ENCODE measurements at places on chromosomes 6 and 20.
A peak's percentile ranks its signal among the peaks of the same experiment; 100 is the strongest.

- DNase-seq: no peak
Measured at GRCh38 chr6:111765763-111766162, 107.5 kb downstream of the FYN start.

- DNase-seq: no peak
Measured at GRCh38 chr20:53345536-53346334, 247.9 kb downstream of the ZNF217 start.

GRCh38 chr20:48180618-48181017 is 395.3 kb upstream of the SULF2 start:
- no peak for DNase-seq

GRCh38 chr20:52926505-52926904 is 45.7 kb upstream of the TSHZ2 start:
- no peak for DNase-seq

GRCh38 chr6:128438393-128438792 is 82.0 kb downstream of the PTPRK start:
- DNase-seq: no peak

GRCh38 chr6:39834278-39834677 is 42.1 kb downstream of the DAAM2 start:
- no peak for DNase-seq

DNA sequence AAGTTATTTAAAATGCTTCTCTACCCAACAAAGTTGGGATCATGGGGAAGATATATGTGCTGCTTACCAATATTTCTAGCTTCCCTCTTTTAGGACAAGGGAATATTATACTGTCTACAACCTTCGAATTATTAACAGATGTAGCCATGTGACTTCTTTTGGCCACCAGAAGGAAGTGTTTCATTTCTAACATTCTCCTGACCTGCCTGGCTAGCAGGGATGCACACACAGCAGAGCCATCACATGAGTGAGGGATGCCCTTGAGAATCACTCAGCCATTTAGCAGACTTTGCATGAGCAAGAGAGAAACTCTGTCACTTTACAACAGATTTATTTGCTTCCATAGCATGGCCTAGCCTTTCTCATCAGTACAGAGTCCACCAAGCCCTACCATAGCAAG is 230.7 kb upstream of the MARCKS start:
- no peak for DNase-seq

DNA sequence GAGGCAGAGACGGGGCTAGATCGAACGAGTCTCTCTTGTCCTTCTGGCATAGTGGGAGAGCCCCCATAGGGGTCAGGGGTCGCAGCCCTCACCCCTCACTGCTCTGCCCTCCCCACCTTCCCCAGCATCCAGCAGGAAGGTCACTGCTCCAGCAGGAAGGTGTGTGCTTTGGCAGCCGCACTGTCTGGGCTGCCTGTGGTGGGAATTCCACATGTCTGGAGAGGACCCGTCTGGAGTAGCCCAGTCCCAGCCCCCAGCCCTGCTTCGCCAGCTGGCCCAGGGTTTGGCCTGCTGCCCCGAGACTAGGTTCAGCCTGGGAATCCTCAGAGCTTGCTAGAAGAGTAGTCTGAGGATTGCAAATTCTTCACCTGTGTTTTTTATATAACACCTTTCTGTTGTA is 2.5 kb upstream of the R3HDML start:
- no peak for DNase-seq

GRCh38 chr20:46649965-46650542 is 1.2 kb downstream of the SLC13A3 start:
- no peak for DNase-seq

GRCh38 chr20:46312075-46312944 is 4.0 kb upstream of the CDH22 start:
- DNase-seq: no peak

- no peak for DNase-seq
Measured at GRCh38 chr20:37522260-37523011, 1.4 kb downstream of the NNAT start.

GRCh38 chr6:106533054-106533453 is 96.2 kb downstream of the RTN4IP1 start:
- no peak for DNase-seq

GRCh38 chr6:37889486-37889885 is 70.0 kb downstream of the ZFAND3 start:
- no peak for DNase-seq

DNA sequence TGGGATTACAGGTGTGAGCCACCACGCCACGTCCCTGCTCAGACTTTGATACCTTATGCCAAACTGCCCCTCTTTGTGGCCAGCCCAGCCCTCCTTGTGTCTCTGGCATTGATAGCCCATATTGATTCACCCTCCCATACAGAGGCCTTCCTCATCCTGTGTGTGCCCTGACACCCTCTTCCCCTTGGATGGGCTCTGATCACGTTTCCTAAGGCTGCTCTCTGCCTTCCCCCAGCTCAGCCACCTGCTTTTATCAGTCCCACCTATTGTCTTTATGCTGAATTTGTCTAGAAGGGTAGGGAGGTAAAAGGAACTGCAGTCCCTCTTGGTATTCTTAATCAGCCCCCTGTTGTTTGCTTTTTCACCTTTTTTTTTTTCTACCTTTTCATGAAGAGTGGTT is 95.9 kb downstream of the CDKAL1 start:
- DNase-seq: no peak

DNA sequence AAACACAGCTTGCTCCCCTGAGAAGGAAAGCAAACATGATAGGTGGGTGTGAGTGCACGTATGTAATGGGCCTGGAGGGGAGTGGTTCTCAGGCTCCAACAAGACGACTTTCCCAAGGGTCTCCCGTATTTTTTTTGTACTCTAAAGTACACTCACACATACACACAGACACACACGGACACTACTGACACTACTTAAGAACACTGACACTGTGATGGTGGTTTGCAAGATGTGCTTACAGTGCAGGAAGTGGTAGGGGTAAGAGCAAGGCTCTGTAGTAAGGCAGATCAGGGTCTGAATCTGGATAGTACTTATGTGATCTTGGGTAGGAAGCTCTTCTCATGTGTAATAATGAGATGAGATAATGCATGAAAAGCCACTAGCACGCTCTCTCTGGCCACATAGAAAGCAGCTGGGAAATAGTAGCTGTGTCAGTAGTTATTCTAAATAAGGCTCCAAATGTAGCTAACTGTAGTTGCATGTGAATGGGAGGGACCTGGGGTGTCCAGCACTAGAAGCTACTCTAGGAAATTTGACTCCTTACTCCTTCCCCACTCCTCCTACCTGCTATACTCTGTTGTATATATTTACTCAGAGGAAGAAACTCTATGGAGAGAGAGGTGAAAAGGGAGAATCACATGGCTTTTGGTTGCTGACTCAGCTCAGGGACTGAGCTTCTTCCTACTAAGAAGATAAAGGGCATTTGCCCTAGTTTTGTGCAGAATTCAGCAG is 8.4 kb upstream of the ZBTB24 start:
- peak; percentile 45 for DNase-seq

GRCh38 chr20:13216533-13216932 is 4.5 kb upstream of the ISM1 start:
- no peak for DNase-seq

- DNase-seq: no peak
Measured at GRCh38 chr20:49006446-49006980, 39.6 kb upstream of the CSE1L start.

DNA sequence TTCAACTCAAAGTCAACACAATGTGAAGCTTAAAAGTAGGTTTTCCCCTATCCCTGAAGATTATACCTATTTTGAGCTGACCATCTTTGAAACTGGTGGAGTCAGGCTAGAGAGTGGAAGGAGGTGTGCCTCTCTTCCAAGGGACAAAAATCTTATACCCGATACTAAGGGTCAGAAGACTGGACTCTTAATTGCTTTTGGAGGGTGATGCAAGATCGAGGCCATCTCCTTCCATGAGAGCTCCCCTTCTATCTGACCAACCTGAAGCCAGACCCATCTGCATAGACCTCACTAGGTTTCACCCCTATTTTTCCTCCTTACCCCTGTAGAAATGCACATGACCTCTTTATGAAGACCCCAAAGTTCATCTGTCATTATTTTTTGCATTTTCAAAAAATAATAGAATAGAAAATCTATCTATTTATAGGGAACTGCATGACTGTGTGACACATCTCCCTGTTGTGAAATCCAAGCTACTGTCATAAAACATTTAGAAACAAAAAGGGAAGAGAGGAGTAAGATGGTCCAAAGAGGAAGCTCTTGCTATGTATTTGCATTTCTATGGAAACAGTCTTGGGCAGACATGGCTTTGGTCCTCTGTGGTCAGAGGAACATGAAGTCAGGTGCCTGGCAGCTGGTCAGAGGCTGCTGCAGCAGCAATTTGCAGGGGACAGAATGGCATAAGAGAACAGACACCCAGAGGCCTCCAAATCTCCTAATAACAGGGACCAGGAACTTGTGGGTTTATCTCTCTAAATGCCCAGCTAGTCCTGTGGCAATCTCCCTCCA is 349.2 kb downstream of the MAFB start:
- no peak for DNase-seq

DNA sequence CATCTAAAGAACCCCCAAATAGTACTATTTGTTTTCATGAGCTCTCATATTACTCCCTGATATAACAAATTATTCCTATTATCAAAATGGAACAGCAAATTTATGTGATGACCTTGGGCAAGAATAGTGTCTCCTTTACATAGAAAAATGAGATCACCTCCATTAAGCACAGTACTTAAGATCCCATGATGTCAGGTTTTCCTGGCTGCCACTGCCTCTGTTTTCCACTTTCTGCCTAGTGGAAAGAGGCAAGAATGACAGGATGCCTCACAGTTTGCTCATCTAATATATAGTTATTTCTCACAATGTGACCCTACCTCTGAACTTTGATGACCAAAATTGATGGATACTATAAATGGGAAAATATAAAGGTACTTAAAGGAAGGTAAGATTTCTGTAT is 260.1 kb upstream of the SGK1 start:
- no peak for DNase-seq

Data from CD4-positive, alpha-beta T cell treated with Interleukin-2 at 100 ng/mL for 4 hours (primary cell).